ENCODE measurements at places on chromosomes 2 and 18.

DNA sequence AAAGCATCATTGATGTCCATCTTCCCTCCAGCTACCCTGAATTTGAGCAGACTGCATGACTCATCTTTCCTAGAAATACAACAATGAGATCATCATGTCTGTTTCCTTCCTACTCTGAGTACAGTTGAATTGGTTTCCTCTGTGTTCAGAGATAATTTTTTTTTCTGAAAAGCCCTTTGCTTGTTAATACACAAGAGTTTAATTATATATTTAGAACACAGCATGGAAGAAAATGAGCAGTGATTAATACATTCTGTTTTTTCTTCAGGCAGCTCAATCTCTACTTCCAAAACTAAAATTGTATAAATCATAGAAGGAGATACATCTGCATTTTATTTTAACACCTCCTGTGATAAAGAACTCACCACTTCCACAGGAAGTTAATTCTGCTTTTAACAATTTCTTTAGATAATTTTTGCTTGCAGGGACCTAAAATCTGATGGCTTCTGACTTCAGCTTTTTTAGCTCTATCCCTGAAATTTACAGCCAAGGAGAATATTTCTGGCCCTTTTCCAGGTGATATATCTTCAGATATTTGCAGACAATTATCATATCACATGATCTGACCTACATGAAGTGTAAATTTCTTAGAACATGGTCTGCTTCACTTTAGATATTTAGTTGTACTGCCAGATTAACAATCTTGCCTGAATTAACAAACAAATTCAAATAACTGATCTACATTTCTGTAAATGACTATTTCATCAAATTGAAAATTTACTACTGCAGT lies 249.0 kb downstream of the TRIB2 start:
- peak; percentile 77 for DNase-seq

GRCh38 chr2:157179324-157180105 lies 78.0 kb upstream of the GALNT5 start:
- DNase-seq, result no peak

- no peak for DNase-seq
These were observed 234.4 kb upstream of the RBBP8 start for GRCh38 chr18:22698711-22699110.

- no peak for DNase-seq
These were observed 127.5 kb upstream of the CTAGE1 start for GRCh38 chr18:22545066-22545760.

- DNase-seq, result no peak
These were observed 15.4 kb downstream of the PPM1B start for GRCh38 chr2:44184106-44184505.

DNA sequence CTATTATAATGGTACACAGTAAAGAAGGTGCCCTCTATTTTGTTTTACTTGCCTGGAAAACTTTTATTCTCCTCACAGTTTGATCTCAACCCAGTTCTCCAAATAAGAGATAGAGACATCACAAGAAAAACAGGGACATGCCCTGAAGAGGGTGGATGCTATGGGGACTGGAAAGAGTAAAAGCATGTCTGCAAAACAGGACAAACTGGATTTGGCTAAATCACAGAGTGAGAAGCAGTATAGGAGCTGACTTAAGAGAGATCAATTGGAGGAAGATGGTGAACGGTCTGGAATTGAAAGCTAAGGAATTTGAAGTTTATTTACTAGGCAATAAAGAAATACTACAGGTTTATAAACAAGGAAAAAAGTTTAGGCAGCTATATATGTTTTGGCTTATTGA lies 33.0 kb downstream of the SP140L start:
- no peak for DNase-seq

GRCh38 chr2:240174496-240174895 lies 34.0 kb upstream of the OTOS start:
- DNase-seq, result no peak

GRCh38 chr18:7766346-7766745 lies 199.2 kb downstream of the PTPRM start:
- DNase-seq, result no peak

GRCh38 chr2:2233171-2233826 lies 97.8 kb downstream of the MYT1L start:
- DNase-seq, result no peak
